ENCODE measurements at places on chromosomes 2 and 18.

GRCh38 chr18:45173799-45174519 lies 441.3 kb upstream of the SLC14A2 start:
- DNase-seq: no peak

DNA sequence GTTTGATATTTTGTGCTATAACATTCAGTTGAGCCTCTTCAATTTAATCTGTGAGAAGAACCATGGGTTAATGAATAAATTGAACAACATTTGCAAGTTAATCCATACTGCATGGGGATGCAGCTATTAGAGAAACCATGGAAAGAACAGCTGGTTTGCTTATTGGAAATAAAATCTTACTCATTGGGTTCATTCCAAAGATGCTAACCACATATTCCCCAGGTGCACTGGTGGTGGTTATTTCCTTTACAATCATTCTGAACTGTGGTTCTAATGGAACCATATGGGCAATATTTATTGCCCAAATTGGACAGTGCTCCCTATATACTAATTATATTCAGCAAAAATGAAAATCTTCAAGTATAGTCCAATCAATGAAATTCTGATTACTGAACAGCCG lies 1200.4 kb upstream of the CDH2 start:
- no peak for DNase-seq

- no peak for DNase-seq
Measured at GRCh38 chr2:216793386-216793785, 66.5 kb downstream of the TNP1 start.

- no peak for DNase-seq
Measured at GRCh38 chr2:140247451-140248195, 1467.4 kb upstream of the NXPH2 start.

GRCh38 chr2:12251121-12251520 lies 465.6 kb upstream of the TRIB2 start:
- DNase-seq: no peak

GRCh38 chr18:38256366-38256765 lies 690.8 kb upstream of the CELF4 start:
- DNase-seq: no peak

Measured in naive thymus-derived CD4-positive, alpha-beta T cell (primary cell).